Metanephros (tissue), 2 donors: ENCODE measurements at places on chromosomes 12 and 14. TPM values are rescaled to one million over a fixed set of nuclear protein-coding genes. Genes with fewer than 3 reads are reported as not detected.

Gene TAS2R10
- 1.6 TPM for total RNA-seq

Gene TMEM30B
- total RNA-seq: 14.3 TPM

Gene CFAP54
- 8.5 TPM for total RNA-seq

Gene PTPRQ
- total RNA-seq: 19.0 TPM

Gene SAMD15
- total RNA-seq: 5.3 TPM
